T-helper 1 cell treated with Interleukin-12 subunit alpha and Interleukin-12 subunit beta and Interleukin-4 antibody, amounts not matched to agents 30 ng/mL and 1 ng/mL, for 36 hours (primary cell): ENCODE measurements at places on chromosomes 6 and 20. TPM values are rescaled to one million over a fixed set of nuclear protein-coding genes. Genes with fewer than 3 reads are reported as not detected.

Gene LHFPL5
- not detected in 2 replicates for total RNA-seq

Gene SLC17A1
- total RNA-seq, result 0.15 TPM in 1 of 2 replicates, not detected in the other

Gene SPATS1
- total RNA-seq, result not detected in 2 replicates

Gene NKX2-4
- total RNA-seq, result not detected in 2 replicates

Gene PKIB
- 0.39 and 0.49 TPM in 2 replicates for total RNA-seq

Gene SLC12A5
- 0.49 and 0.88 TPM in 2 replicates for total RNA-seq

Gene NOX3
- not detected in 2 replicates for total RNA-seq

Gene PTCHD4
- not detected in 2 replicates for total RNA-seq

Gene TCP11
- not detected in 2 replicates for total RNA-seq

Gene VGLL2
- total RNA-seq, result not detected in 2 replicates

Gene TPD52L1
- not detected in 2 replicates for total RNA-seq

Gene HCRTR2
- not detected in 2 replicates for total RNA-seq

Gene COL12A1
- total RNA-seq, result not detected in 2 replicates

Gene GGT7
- 16.2 and 16.5 TPM in 2 replicates for total RNA-seq

Gene ARHGAP40
- not detected in 2 replicates for total RNA-seq

Gene LY6G5B
- total RNA-seq, result 27.5 and 29.1 TPM in 2 replicates

Gene CYP39A1
- not detected in 2 replicates for total RNA-seq

Gene GRM1
- total RNA-seq, result not detected in 2 replicates

Gene BNIP5
- total RNA-seq, result 0.10 TPM in 1 of 2 replicates, not detected in the other

Gene WASF1
- total RNA-seq, result 0.34 and 0.44 TPM in 2 replicates

Gene GJA10
- total RNA-seq, result 0.15 and 0.22 TPM in 2 replicates

Gene COL9A1
- total RNA-seq, result not detected in 2 replicates

Gene F13A1
- not detected in 2 replicates for total RNA-seq

Gene KIF6
- 0.10 TPM in 1 of 2 replicates, not detected in the other for total RNA-seq

Gene THBD
- not detected in 2 replicates for total RNA-seq
